DND-41 (cell line): ENCODE measurements at places on chromosomes 5 and 9.

DNA sequence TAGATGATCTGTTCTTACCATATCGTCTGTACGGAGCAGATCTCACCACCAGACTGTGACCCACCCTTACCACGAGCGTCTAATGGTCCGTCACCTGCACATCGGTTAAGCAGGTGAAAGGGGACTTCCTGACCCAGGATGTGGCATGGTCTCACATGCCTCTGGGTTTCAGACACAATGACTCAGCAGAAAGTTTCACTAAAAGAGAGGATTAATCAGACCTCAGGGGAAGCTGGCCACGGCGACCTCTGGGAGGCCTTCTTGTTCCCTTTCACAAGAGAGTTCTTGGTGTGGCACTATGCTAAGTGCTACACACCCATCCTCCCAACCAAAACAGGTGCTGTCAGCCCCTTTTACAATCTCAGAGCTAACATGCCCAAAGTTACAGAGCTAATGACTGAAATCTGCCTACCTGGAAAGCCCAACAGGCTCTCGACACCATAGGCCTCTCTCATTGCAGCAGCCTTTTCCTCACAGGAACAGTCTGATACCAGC, 41.6 kb downstream of the ADAMTS12 start:
- peak; percentile 45 for DNase-seq

- no peak for DNase-seq
Observed at GRCh38 chr5:14039576-14039975, 95.1 kb upstream of the DNAH5 start.

- no peak for DNase-seq
Observed at GRCh38 chr5:25025831-25026230, 381.1 kb upstream of the CDH10 start.

DNA sequence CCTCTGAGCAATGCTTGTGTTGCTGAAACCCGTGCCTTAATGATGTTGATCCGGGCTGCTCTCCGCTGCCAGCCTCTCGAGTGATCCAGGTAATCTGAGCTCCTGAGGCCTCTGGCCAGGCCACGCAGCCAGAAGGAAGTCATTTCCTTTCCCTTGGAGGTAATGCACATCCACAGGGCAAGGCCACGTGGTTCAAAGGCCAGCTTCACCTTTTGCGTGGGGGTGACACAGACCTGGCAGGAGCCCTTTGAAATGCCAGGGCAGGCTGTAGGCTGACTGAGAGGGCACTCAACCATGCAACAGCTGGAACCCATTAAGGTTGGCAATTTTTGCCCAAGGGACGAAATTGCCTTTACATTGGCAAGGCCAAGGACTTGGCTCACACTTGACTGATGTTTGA, 80.4 kb downstream of the LIX1 start:
- DNase-seq = no peak

- DNase-seq = no peak
Observed at GRCh38 chr9:114603248-114603647, 7.8 kb upstream of the TMEM268 start.

GRCh38 chr5:95081500-95081960, 203.4 kb downstream of the MCTP1 start:
- DNase-seq = peak; percentile 78

DNA sequence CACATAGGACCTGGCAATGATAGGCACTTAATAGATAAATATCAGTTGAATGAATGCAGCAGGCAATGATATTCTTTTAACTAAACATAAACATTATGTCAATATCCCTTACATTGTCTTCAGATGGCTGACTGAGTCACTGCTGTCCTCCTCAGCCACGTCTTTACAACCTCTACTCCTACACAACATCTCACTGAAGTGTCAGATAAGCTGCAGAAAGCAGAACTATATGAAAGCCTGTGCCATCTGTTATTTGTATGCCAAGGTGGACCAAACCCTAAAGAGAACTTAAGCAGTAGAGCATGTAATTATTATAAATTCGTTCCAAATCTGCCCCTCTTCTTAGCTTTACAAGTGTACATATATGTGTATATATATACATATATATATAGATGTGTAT, 271.2 kb downstream of the RASEF start:
- no peak for DNase-seq

DNA sequence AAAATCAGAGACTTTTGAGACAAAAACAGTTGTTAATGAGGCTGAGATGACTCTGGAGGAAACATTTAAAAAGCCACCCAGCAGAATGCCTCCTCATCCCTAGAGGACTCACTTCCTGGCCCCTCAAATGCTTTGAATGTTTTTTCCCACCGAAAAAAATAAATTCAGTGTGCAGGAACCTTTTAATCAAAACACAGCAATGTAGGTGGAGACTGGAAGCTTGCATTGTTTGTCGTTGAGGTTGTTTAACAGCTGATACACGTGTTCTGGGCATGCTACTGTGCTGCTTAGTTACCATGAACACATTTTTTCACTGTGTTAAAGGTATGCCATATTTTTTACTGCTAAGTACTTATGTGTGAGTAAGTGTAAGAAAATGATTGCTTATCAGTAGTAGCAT, 65.7 kb upstream of the ADCY2 start:
- DNase-seq = no peak

DNA sequence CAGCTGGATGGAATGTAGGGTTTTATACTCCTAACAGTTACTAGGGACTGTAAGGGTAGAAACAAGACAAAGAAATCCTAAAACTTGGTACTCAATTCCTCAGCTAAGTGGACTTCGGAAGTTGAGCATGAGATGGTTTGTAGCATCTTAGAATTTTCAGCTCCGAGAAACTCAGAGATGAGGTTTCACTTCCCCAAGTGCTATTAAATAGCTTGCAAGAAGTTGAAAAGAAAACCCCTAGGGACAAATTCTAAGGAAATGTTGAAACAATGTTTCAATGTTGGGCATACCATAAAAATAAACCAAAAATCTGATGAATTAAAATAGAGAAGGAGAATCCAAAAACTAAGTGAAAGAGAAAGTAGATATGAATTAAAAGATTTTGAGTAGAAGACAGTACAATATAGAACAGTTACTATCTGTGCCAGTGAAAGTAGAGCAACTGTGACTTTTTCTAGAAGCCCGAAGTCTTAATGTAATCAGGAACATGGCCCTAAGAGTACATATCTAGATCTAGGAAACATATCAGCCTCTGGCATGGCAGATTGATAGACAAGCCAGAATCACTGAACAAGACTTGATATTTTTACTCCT, 308.6 kb upstream of the RGMB start:
- no peak for DNase-seq

GRCh38 chr9:111036946-111037345, 1.3 kb downstream of the LPAR1 start:
- DNase-seq = no peak

- DNase-seq = peak; percentile 17
Observed at GRCh38 chr9:135906291-135907005, 898 bp downstream of the CAMSAP1 start.

DNA sequence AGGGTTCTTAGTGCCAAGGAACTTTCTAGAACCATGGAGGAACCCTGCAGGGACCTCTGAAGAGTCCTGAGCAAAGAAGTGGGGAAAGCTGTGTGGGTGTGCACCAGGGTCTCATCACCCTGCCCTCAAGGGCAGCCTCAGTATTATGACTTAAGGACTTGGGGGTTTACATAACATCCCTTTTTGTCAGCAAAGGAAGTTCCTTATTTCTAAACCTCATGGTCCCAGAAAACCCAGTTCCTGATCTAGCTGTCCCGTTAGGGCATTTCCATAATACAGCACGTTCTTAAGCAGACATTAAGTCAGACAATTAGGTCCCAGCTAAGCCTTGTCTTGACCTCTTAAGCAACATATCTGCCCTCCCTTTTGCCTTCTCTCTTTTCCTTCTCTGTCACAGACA, 57.3 kb downstream of the DAPK1 start:
- no peak for DNase-seq

GRCh38 chr5:142324136-142324870, 518 bp downstream of the SPRY4 start:
- no peak for DNase-seq

- no peak for DNase-seq
Observed at GRCh38 chr5:173881811-173882575, 6.2 kb upstream of the CPEB4 start.

GRCh38 chr5:96275051-96275450, 158.0 kb downstream of the PCSK1 start:
- no peak for DNase-seq

DNA sequence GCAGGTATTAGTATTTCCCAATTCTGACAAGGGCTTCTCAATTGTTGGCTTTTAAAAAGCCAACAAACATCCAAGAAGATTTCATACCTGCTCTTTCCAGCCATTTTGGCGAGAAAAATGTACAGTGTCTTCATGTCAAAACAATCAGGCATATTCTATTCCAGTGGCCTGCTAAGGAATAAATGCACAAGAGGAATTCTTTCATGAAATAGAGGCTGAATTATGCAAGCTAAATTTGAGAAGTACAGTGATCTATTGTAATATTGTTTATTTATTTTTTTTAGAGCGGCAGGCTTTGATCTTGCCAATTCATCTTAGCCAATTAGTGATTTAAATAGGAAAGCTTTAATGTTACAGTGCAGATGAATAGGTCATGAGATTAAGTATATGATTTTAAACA, 49.3 kb downstream of the NLN start:
- DNase-seq = no peak

DNA sequence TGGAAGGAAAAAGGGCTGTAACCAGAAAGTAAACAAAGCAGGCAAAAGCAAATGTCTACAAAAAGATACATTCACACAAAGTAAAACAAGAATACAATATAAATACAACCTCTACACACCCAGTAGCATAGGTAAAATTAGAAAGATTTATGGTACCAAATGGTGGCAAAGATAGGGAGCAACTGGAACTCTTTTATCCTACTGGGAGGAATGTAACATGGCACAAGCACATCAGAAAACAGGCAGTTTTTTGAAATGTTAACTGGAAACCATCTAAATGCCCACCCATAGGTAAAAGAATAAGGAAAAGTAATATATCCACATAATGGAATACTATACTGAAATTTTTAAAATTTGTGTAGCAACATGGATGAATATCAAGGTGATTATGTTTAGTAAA, 8.7 kb upstream of the ARL14EPL start:
- DNase-seq = no peak

DNA sequence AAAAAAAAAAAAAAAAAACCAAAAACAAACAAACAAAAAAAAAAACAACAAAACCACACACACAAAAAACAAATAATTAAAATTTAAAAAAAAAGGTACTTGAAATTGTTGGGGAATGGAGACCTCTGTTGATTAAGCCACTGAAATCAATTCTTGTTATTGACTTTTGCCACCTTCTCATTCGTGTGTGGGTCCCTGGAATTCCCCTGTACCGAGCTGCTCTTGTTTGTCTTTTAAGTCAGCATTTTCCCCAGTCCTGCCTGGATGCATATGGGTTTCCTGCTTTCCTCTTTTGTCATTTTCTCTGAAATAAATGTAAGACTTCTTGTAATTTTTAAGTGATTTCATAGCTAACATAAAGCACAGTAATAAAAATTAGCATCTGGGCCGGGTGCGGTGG, 45.5 kb downstream of the GPBP1 start:
- no peak for DNase-seq

DNA sequence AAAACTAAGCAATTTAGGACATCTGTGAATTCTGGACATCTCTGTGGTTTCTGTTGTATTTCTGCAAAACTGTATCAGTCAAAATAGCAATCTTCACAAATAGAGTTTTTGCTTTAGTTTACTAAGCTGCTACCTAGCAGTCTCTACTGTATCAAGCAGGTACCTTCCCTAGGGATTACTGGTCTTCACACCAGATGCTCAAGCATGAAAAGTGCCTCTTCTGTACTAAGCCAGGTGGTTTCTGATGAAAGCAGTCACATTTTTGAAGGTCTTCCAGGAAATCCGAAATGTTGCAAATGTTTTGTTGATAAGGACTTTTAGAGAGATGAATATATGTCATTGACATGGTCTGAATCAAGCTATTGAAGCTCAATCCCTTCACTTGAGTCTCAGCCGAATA, 540.0 kb downstream of the KCTD16 start:
- peak; percentile 5 for DNase-seq

DNA sequence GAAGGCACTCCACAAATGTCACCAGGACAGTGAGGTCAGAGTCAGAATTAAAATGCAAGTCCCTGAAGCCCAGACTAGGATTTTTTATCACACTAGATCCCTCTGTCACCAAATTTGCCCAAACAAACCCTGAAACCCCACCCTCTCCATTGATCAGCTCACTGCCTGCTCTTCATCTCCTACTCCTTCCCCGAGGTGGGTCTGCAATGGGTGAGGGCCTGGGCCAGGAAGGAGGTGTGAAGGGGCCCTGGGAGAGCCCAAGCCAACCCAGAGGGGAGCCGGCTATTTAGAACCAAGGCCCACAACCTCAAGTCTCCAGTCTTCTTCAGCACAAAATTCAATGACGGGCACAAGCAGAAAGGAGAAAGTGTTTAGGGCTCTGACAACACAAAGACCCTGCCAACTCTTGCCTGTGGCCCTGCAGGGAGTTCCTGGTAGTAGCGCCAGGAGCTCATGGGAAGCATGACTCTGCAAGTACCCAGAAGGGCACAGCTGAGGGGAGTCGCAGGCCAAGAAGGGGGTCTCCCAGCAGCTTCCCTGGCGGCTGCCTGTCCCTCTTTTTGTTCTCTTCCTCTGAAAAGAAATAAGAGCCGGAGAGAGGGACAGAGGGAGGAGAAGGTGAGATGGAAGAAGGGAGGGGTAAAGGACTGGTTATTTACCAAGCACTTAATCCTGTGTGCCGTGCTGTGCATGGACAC, 5.5 kb downstream of the FOXI1 start:
- DNase-seq = no peak

DNA sequence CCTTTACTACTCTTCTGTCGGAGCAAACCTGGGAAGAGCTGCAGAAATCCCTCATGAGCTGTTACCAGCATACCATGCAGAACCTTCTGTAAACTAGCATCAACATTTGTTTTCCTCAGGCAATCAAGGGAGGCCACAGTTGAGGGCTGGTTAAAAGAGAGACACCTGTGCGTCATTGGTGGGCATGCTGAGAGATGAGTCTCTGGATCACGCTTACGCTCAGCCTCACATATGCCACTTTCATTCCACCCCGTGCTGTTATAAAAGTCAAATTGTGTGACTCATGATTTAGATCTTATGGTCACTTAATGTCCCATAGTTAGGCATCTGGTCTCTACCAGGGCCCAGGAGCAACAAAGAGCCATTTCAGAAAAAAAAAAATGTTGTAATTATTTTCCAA, 18.1 kb upstream of the ICE1 start:
- DNase-seq = no peak

GRCh38 chr5:43304525-43304924, 8.7 kb downstream of the HMGCS1 start:
- DNase-seq = no peak

GRCh38 chr5:174514325-174514724, 210.1 kb upstream of the MSX2 start:
- DNase-seq = no peak

- peak; percentile 97 for DNase-seq
Observed at GRCh38 chr9:21974722-21975409, 19.3 kb downstream of the CDKN2A start.

- no peak for DNase-seq
Observed at GRCh38 chr5:81303563-81303962, 2.2 kb downstream of the ZCCHC9 start.

- DNase-seq = no peak
Observed at GRCh38 chr5:84725946-84726570, 341.4 kb upstream of the EDIL3 start.

GRCh38 chr9:127903557-127904475, 4.4 kb upstream of the ST6GALNAC6 start:
- DNase-seq = no peak
